ENCODE measurements at places on chromosomes 12 and 14.
A peak's percentile ranks its signal among the peaks of the same experiment; 100 is the strongest.

DNA sequence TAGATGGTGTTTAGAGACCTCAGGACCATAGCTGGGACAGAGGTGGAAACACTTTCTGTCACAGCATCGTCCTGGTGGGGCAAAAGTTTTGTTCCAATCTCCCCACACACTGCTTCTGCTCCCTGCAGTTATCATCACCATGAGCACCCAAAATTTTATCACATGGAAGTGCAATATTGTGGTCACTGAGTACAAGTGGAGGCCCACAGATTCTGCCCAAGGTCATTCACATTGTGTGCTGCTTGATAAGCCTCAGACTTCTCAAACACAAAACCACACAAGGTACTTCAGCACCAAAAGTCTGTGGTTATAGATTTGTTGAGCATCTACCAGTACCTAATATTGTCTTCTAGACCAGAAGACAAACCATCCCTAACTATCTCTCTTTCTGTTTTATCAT lies 554 bp upstream of the KRT77 start:
- DNase-seq, result no peak

DNA sequence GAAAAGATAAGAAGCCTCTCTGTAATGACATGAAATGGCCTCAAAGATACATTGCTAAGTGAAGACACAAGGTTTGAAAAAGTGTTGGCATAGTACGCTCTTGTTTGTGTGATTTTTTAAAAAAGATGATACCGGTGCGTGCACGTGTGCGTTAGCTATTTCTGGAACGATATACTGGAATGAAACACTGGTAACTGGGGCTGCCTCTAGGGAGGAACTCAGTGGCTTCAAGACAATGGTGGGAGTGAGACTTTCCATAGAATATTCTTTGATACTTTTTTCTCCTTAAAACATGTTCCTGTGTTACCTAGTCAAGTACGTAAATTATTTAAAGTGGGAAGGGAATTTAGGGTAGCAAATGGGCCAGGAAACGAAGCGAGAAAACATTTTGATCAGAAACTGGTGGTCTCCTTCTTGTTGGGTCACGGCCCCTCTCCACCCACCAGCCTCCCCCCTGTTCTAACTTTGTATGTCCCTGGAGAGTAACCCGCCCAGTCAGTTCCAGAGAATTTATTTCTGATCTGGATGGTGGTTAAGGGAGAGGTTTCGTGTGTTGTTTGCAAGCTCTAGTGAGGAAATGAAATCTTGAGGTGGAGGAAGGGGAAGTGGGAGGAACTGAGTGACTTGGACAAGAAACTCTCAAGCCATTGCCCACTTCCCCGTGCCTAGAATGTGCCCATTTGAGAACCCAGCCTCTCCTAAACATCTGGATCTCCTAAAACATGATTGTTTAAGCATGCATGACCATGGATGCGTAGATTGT lies 6.6 kb downstream of the FGF6 start:
- DNase-seq, result no peak

- DNase-seq, result peak; percentile 44
Measured at GRCh38 chr12:2244013-2244861, 191.4 kb downstream of the CACNA1C start.

DNA sequence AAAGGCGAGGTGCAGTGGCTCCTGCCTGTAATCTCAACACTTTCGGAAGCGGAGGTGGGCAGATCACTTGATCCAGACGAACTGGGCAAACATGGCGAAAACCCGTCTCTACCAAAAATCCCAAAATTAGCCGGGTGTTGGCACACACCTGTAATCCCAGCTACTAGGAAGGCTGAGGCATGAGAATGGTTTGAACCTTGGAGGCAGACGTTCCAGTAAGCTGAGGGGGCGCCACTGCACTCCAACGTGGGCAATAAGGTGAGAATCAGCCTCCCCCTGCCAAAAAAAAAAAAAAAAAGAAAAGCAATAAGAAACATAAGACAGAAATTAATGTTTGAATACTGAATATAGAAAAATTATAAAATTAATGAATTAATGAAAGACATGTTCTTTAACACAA lies 928.7 kb downstream of the LRFN5 start:
- DNase-seq, result no peak

DNA sequence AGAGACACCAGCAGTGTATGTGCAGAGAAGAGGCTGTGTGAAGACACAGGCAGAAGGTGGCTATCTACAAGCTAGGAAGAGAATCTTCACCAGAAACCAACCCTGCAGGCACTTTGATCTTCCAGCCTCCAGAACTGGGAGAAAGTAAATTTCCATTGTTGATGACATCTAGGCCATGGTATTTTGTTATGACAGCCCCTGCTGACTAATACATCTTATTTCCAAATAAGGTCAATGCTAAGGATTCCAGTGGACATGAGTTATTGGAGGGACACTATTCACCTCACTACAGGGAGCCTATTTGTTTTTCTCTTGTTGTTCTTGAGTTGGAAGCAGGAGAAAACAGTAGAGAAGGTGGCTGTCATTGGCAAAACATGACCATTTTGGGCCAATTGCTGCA lies 88.5 kb upstream of the RIN3 start:
- peak; percentile 22 for DNase-seq

- no peak for DNase-seq
Measured at GRCh38 chr12:4153343-4153892, 120.1 kb upstream of the CCND2 start.

DNA sequence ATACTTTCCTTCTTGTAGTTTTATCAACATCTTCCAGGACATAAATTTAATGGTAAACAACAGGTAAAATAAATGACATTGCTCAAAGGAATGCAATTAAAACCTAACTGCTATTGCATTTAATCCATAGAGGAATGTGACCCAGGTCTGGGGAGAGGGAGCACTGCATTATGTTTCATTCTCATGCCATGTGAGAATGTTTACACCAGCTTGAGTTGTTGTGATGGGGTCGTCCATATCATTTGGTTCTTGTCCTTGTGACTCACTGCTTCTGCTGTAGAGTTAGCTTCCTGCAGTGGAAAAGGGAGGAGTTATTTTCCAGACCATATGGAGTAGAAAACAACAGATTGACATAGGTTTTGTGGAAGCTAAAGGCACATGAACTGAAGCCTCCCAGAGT lies 129.3 kb upstream of the PMCH start:
- DNase-seq, result no peak

DNA sequence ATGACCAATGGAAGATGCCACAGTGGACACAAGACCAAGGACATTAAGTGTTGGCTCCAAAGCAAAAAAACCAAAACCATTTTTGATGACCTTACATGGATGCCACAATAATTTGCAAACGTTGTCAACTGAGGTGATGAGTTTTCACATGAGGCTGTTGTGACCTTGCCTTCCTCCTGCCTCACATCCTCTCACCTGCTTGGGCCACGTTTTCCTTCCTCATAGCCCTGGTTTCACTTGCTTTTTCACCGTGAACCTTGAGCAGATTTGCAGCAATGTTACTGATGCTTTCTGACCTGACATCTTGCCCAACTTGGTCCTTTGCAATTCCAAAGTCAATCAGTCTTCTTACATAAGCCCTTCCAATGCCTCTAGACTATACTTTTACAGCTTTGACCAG lies 3.7 kb downstream of the KRT6B start:
- DNase-seq, result no peak

DNA sequence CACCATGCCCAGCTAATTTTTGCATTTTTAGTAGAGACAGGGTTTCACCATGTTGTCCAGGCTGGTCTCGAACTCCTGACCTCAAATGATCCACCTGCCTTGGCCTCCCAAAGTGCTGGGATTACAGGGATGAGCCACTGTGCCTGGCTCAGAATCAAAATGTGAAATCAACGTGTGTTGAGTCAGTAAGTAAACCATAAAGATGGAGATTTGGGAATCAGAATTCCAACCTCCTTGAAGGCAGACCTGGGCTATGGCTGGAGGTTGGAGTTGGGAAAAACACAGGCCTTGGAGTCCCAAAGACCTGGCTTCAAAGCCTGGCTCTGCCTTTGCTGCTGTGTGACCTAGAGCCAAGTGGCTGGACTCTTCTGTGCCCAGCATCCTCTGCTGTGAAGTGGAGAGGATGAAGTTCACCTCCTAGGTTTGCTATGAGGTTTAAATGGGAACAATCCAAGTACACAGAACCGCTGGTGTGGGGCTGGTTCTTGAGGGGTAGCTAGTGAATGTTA lies 10.2 kb downstream of the ALDH2 start:
- no peak for DNase-seq

GRCh38 chr12:115756804-115757203 lies 520.7 kb downstream of the MED13L start:
- DNase-seq, result no peak

DNA sequence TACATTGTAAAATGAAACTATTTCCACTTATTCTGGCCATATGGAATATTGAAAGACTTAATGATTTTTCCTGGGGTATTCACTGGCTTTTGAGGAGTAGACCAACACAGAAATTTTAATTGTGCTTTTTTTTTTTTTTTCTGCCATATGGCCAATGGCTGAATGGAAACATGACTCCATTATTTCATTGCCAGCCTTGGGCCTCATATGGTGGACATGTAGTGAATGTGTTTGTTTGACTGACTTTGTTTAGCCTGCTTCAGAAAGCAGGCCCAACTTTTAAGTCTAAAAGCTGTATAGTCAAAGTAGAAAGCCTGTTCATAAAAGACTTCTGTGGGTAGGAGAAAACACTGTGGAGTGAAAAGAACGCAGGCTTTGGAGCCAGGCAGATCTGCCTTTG lies 2.4 kb downstream of the GNG2 start:
- no peak for DNase-seq

GRCh38 chr14:21915826-21916225 lies 242.2 kb upstream of the OR4E1 start:
- peak; percentile 17 for DNase-seq

GRCh38 chr14:94747739-94748138 lies 22.2 kb downstream of the GSC start:
- DNase-seq, result no peak

GRCh38 chr12:3065300-3065699 lies 11.9 kb upstream of the TSPAN9 start:
- no peak for DNase-seq

DNA sequence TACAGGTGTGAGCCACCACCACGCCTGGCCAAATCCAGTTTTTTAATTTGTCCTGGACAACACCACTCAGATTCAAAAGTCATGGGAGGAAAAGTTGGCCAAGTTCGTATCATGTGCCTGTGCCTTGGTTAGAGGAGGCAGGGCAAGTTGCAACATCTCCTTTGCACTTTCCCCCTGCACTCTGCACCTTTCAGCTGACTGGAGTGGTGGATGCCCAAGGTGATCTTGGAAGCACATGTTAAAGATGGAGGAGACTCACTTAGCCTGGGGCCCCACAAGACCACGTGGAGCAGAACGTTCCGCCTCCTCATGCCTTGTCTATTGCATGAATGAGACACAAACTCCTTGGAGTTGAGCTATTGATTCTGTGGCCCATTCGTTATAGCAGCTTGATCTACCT lies 82.1 kb upstream of the FZD10 start:
- peak; percentile 42 for DNase-seq

- peak; percentile 68 for DNase-seq
Measured at GRCh38 chr12:77299910-77300669, 234.7 kb upstream of the E2F7 start.

GRCh38 chr12:13052421-13052820 lies 8.2 kb downstream of the FAM234B start:
- DNase-seq, result no peak

DNA sequence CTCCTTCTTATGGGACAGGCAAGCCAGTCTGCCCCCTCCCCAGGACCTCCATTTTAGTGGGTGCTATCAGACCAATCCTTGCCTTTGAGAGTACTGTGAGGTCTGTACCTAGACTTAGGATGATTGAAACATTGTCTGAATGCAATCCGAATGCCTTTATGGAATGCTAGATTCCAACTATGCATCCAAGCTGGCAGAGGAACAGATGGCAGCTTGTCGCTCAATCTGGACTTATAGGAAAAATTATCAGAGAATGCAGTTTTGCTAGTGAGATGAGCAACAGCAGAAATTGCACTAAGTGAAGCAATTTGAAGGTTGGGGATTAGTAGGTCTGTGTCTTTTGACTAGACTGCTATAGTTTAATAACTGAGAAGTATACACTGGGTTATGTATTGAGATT lies 109.1 kb downstream of the DYRK2 start:
- DNase-seq, result no peak

Measured in MCF 10A (cell line).